ENCODE measurements at places on chromosomes 2 and 18.

DNA sequence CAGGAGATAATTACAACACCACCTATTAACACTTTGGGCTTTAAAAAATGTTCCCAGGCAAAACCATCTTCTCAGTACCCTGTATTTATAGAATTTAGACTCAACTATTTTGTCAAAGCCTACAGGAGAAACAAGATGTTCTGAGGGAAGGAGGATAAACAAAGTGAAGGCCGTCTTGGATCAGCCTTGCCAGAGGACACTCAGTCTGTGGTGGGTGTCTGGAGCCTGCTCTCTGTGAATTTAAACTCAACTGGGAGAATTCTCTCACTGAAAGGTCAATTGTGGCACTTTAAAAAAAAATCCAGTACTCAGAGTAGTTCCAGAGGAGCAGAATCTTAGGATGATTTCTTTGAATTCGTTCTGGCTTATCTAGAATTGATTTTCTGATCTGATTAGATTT lies 28.4 kb upstream of the SLC1A4 start:
- DNase-seq = no peak

DNA sequence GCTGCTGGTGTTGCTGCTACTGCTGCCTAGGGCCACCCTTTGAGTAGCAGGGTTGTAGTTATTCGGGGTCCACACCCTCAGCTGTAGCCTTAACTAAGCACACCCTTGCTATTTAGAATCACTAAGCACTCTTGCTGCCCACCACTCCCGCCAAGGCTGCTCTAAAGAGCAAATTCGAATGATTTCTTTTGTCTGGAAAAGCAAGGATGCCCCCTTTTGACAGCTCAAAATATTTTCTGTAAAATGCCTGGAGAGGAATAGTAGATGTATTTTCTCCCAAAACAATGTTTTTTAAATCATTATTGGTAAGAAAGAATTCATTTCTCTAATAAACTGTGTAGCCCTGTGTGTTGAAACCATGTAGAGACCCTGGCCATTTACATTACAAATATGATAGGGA lies 80.8 kb upstream of the PAPOLG start:
- DNase-seq = no peak

DNA sequence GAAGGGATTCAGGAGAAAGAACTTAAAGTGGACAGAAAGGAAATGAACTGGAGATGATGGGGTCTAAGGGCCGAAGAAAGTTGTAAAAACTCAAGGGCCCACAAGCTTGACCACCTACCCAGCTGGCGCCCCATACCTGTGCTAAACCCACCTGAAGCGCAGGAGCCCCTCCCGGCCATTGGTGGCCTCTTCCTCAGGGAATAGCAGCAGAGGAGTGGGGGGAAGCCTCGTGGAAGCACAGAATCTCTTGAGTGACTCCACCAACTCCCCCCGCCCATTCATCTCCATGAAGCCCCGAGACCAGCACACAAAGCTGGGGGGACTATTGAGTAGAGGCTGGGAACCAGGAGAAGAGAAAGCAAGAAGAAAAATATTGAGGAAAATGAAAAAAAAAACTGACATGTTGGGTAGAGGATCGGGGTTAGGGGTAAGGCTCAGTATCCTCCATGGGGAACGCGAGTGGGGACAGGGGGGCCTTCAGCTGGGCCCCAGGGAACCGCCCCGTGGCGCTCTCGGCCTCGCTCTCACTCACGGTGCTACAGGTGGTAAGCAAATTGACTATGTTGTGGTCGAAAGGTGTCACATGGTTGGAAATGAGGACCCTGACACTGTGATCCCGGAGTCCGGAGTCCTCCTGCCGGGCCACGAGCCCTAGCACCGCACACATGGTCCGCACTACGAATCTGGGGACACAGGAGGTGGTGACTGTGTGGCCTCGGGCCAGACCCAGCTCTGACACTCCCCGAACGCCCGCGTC lies 728 bp downstream of the AUP1 start:
- no peak for DNase-seq

GRCh38 chr18:66168685-66169235 lies 417.9 kb downstream of the CDH7 start:
- no peak for DNase-seq

GRCh38 chr2:145652571-145653545 lies 1132.9 kb upstream of the ZEB2 start:
- DNase-seq = no peak

DNA sequence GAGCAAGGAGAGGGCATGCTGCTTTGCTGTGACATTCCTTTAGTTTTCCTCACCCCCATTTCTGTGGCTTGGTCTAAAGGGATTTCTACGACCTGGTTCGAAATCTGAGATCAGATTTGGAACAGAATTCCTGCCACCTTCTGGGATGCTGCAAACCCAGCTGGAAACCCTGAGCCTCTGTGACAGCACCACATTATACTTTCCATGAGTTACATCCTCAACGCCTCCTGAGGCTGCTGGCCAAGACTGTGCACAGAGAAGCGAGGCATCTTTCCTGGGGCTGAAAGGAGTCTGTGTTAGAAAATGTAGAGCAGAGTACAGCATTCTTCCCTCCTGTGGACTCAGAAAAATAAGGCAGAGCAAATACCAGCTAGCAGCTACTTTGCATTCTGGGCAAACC lies 138.1 kb upstream of the CHAC2 start:
- DNase-seq = no peak

GRCh38 chr18:57975805-57976204 lies 68.2 kb upstream of the NEDD4L start:
- DNase-seq = no peak

DNA sequence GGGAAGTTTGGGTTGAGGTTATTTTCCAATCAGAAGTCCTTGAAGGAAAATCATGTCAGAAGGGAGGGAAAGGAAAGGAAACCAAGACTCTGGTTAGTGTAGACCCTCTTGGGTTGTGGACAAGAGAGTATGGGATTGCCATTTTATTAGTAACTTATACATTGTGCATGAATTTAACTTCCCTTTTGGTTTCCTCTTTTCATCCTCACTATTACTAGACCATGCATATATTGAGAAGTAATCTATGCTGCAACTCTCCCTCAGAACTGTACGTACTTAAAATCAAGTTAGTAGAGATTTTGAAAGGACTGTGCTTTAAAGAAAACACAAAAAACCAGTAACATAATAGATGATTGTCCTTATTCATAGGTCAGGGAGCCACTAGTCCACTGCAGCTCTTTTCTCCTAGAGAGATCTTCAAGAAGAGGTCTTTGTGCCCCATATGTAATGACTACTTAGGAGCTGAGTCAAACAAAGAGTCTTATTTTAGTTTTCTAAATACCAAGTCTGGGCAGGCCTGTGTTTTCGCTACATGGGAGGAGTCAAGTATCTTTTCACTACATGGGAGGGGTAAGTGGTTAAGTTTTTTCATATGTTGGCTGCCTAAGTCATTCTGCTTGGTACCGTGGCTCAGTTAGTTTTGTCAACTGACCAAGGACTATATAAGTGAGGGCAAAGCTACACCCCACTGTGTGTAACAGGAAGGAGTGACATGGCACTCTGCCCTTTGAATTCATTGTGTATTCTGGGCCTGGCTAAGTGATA lies 25.2 kb upstream of the FAM117B start:
- no peak for DNase-seq

GRCh38 chr2:143903172-143903856 lies 616.6 kb downstream of the ZEB2 start:
- no peak for DNase-seq

DNA sequence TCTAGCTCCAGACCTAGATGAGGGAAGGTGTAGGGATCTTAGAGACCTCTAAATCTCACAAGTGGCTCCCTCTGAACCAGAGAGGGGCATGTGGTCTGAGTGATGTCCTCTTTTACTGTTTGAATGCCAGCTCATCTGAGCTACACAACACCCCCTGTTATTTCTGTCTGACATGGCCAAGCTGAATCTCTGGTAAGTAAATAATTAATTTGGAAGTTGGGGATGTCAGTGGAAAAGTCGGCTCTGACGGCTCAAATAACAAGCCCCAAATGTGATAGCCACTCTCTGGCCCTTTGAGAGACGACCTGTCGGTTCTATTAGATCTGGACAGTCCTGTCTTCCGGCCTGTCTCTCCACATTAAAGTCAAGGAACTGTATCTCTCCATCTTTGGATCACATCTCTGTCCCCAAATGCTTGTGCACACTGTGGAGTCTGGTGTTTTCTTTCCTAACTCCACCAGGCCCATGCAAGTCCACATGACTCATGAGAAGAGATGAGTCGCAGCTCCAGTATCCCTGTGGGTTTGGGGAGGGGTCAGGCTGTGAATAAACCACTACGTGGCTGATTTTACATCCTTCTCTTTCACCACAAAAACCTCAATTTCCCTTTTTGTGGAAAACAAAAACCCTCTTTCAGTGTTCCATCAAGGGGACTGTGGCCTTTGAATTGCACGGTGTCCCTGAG lies 52.5 kb downstream of the SETBP1 start:
- DNase-seq = no peak
